ENCODE measurements at places on chromosomes 1 and 21. TPM values are rescaled to one million over a fixed set of nuclear protein-coding genes. Genes with fewer than 3 reads are reported as not detected.

GRCh38 chr1:156079762-156080161 lies 2.5 kb downstream of the MEX3A start:
- peaks cover 2% of the 10 kb centered on the region for H3K4me1 ChIP-seq
- H3K36me3 ChIP-seq, result no peaks in the 10 kb centered on the region
- no peak overlapping the region for H3K27ac ChIP-seq
- DNase-seq, result no peak
- no peak overlapping the region for H3K4me3 ChIP-seq
- H3K27me3 ChIP-seq, result no peaks in the 10 kb centered on the region

DNA sequence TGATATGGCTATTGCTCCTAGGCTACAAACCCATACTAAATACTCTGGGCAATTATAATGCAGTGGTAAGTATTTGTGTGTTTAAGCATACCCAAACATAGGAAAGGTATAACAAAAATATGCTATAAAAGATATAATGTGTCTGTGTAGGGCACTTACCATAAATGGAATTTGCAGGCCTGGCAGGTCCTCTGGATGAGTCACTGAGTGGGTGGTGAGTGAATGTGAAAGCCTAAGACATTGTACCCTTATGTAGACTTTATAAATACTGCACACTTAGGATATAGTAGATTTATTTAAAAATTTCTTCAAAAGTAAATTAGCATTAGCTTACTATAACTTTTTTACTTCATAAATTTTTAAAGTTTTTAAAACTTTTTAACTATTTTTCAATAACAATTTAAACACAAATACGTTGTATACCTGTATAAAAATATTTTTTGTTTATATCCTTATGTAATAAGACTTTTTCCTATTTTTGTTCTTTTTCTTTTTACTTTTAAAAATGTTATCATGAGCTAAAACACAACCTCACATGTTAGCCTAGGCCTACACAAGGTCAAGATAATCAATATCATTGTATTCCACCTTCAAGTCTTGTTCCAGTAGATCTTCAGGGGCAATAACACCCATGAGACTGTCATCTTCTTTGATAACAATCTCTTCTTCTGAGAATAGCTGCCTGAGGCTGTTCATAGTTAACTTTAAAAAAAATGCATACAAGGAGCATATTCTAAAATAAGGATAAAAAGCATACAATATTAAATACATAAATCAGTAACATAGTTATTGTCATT lies 306.3 kb upstream of the RGS18 start:
- H3K27me3 ChIP-seq, result no peaks in the 10 kb centered on the region
- H3K4me1 ChIP-seq, result no peaks in the 10 kb centered on the region
- DNase-seq, result no peak
- H3K27ac ChIP-seq, result no peak overlapping the region
- no peak overlapping the region for H3K4me3 ChIP-seq
- no peaks in the 10 kb centered on the region for H3K36me3 ChIP-seq

- DNase-seq, result peak; percentile 63
- H3K4me1 ChIP-seq, result peaks cover 53% of the 10 kb centered on the region
- H3K27ac ChIP-seq, result peak overlapping the region; percentile 99
Observed at GRCh38 chr1:234722904-234723720, 113.1 kb upstream of the IRF2BP2 start.

DNA sequence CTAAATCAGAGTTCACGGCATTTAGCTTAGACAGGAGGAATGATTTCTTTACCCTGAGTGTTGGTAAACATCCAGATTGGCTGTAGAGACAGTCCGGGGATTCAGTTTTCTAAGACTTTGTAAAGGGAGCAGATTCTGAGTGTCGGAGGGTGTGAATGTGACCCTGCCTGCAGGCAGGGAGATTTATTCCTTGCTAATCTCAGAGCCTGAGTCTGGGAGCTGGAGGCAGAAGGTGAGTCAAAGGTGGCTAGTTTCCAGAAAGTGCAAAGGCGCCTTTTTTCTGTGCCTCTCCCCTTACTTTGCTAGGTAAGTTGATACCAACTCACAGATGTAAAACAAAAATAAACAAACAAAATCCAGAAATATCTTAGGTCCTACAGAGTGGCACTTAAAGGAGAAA lies 11.7 kb downstream of the ATP1B1 start:
- H3K4me3 ChIP-seq, result no peak overlapping the region
- no peak for DNase-seq
- H3K4me1 ChIP-seq, result no peaks in the 10 kb centered on the region
- no peaks in the 10 kb centered on the region for H3K36me3 ChIP-seq

DNA sequence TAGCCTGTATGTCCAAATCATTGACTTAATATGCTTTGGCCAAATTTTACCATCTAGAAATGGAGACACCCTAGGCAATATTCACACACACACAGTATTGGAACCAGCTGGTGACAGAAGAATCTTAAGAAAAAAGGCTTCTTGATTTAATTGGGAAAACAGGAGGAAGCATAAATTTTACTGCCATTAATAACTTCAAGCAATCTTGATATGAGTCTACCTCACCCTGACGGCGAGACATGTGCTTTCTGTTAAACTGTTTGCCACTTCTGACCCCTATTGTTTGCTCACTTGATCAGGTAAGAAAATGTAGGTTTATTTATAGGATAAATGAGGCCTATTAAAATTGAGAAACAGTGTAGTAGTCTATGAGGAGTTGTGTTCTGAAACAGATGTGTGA lies 73.2 kb downstream of the KIFAP3 start:
- DNase-seq, result no peak
- no peak overlapping the region for H3K27ac ChIP-seq
- H3K4me1 ChIP-seq, result no peaks in the 10 kb centered on the region
- H3K36me3 ChIP-seq, result no peaks in the 10 kb centered on the region

- no peaks in the 10 kb centered on the region for H3K36me3 ChIP-seq
- H3K4me1 ChIP-seq, result no peaks in the 10 kb centered on the region
- no peaks in the 10 kb centered on the region for H3K27me3 ChIP-seq
Observed at GRCh38 chr1:115669002-115669673, 27.4 kb downstream of the VANGL1 start.

GRCh38 chr1:161439280-161440232 lies 65.7 kb upstream of the FCGR2A start:
- H3K36me3 ChIP-seq, result no peaks in the 10 kb centered on the region
- no peak overlapping the region for H3K4me3 ChIP-seq
- no peak overlapping the region for H3K27ac ChIP-seq
- no peaks in the 10 kb centered on the region for H3K27me3 ChIP-seq
- DNase-seq, result no peak

DNA sequence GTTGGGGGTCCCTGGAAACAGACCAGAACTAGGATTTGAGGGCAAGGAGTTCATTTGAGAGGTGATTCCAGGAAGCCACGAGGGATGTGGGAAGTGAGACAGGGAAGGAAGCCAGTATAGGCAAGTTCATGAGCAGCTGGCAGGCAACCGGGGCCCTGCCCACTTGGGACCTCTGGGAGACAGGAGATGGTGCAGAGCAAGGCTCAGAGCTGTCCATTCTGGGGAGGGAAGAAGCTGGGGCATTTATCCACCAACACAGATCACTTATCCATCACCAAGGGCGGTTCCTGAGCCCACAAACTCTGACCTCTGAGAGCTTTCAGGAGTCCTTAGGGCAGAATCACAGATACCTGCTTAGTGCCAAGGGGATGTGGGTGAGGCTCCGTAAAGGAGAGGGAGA lies 16.8 kb downstream of the EDN2 start:
- H3K4me1 ChIP-seq, result no peaks in the 10 kb centered on the region
- H3K36me3 ChIP-seq, result no peaks in the 10 kb centered on the region
- no peak overlapping the region for H3K27ac ChIP-seq
- no peaks in the 10 kb centered on the region for H3K27me3 ChIP-seq
- no peak overlapping the region for H3K4me3 ChIP-seq
- no peak for DNase-seq

- no peaks in the 10 kb centered on the region for H3K36me3 ChIP-seq
- H3K27me3 ChIP-seq, result no peaks in the 10 kb centered on the region
- DNase-seq, result no peak
- no peak overlapping the region for H3K27ac ChIP-seq
- peaks cover 23% of the 10 kb centered on the region for H3K4me1 ChIP-seq
Observed at GRCh38 chr1:27436204-27437159, 44.1 kb downstream of the GPR3 start.

- no peak overlapping the region for H3K4me3 ChIP-seq
- H3K27me3 ChIP-seq, result no peaks in the 10 kb centered on the region
- no peak for DNase-seq
Observed at GRCh38 chr1:30521261-30521865, 202.0 kb downstream of the MATN1 start.

DNA sequence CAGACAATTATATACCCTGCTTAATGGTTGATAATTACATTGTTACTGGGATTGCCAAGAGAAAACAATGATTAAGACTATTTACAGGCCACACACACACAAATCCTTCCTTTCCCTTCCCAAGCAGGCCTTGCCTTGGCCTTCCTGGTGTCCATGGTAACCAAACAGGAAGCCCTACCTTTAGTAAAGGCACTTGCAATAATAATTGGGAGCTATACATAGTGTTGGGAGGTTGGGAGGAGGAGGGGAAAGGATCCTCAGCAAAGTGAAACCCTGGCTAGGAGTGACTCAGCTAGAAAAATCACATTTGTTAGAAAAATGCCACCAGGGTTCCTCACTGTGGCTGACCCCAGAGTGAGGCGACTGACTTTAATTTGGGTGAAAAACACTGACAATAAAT lies 122.3 kb upstream of the ADAR start:
- no peak overlapping the region for H3K27ac ChIP-seq
- H3K36me3 ChIP-seq, result no peaks in the 10 kb centered on the region
- no peaks in the 10 kb centered on the region for H3K27me3 ChIP-seq
- H3K4me3 ChIP-seq, result no peak overlapping the region
- DNase-seq, result no peak
- H3K4me1 ChIP-seq, result peaks cover 6% of the 10 kb centered on the region

GRCh38 chr1:23958810-23959460 lies 693 bp upstream of the PNRC2 start:
- DNase-seq, result peak; percentile 82
- no peaks in the 10 kb centered on the region for H3K4me1 ChIP-seq
- peak overlapping the region; percentile 84 for H3K4me3 ChIP-seq
- H3K36me3 ChIP-seq, result no peaks in the 10 kb centered on the region

DNA sequence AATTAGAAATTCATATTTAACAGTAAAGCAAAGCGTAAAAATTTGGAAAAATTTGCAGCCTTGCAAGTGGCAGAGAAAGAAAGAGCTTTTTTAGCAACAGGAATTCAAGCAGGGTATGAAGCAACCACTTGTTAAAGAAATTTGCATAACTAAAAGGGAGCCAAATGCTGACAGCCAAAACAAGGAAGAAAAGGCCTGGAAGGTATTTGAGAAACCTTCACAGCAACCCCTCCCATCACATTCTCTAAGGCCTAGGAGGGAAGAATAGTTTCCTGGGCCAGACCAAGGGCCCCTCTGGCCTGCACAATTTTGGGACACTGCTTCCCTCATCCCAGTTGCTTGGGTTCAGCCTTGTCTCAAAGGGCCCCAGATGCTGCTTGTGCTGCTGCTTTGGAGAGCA lies 672.4 kb upstream of the TMPRSS15 start:
- no peak for DNase-seq
- no peaks in the 10 kb centered on the region for H3K27me3 ChIP-seq
- H3K36me3 ChIP-seq, result no peaks in the 10 kb centered on the region
- no peak overlapping the region for H3K27ac ChIP-seq
- no peaks in the 10 kb centered on the region for H3K4me1 ChIP-seq

DNA sequence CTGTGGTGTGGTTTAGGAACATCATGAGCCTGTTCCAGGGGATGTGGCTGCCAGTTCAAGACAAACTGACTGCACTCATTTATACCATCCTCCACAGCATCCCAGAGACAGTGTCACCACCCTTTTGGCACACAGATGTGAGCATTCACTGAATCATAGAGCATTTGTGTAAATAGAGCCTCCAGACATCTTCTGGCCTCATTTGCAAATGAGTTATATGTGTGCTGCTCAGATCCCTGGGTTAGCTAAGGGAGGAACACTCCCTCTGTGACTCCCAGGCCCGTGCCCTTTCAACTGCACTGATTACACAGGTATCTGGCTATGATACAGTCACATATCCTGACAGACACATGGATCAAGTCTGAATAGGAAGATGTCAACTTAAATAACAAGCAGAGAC lies 351.5 kb upstream of the PLD5 start:
- H3K27ac ChIP-seq, result no peak overlapping the region
- no peaks in the 10 kb centered on the region for H3K27me3 ChIP-seq
- H3K36me3 ChIP-seq, result no peaks in the 10 kb centered on the region
- H3K4me1 ChIP-seq, result no peaks in the 10 kb centered on the region

- no peaks in the 10 kb centered on the region for H3K36me3 ChIP-seq
- peaks cover 4% of the 10 kb centered on the region for H3K4me1 ChIP-seq
- no peak for DNase-seq
- H3K27ac ChIP-seq, result no peak overlapping the region
Observed at GRCh38 chr21:33302055-33302454, 22.7 kb upstream of the IFNAR1 start.

- H3K27ac ChIP-seq, result no peak overlapping the region
- peak overlapping the region; percentile 14 for H3K4me3 ChIP-seq
- no peaks in the 10 kb centered on the region for H3K36me3 ChIP-seq
Observed at GRCh38 chr1:167439301-167439988, 78.9 kb downstream of the CD247 start.

DNA sequence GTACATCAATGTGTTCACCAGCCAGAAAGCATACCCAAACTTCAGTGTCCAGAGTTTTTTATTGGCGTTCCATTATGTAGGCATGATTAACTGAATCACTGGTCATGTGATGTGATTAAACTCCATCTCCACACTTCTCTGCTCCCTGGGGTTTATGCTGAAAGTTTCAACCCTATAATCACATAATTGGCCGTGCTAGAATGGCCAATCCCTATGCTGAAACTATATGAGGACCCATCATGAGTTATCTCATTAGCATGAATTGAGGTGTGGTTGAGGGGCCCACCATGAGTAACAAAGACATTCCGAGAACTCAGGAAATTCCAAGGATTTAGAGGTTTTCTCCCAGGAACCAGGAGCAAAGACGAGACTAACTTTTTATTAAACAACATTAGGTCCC lies 31.8 kb upstream of the FBXO28 start:
- H3K27me3 ChIP-seq, result no peaks in the 10 kb centered on the region
- no peaks in the 10 kb centered on the region for H3K36me3 ChIP-seq

GRCh38 chr1:3498986-3499385 lies 44.5 kb downstream of the ARHGEF16 start:
- no peaks in the 10 kb centered on the region for H3K36me3 ChIP-seq
- H3K4me3 ChIP-seq, result no peak overlapping the region
- no peaks in the 10 kb centered on the region for H3K4me1 ChIP-seq
- H3K27me3 ChIP-seq, result no peaks in the 10 kb centered on the region

DNA sequence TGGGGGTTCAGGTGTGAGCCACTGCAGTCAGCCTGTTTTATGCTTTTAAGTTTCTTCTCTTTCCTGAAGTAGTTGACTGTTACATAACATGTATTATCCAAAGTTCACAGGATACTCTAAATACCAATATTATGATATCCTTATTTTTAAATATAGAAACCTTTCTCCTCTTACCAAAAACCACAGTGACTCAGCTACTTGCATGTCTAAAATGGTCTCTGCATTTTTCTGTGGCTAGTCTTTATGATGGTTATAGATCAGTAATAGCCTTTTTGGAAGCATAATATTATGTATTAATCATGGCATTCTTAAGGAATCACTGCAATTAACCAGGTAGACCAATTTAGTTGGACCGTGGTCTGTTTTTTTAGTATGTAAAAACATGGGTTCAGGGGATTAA lies 210.8 kb upstream of the CACYBP start:
- no peaks in the 10 kb centered on the region for H3K36me3 ChIP-seq
- DNase-seq, result no peak
- H3K4me1 ChIP-seq, result no peaks in the 10 kb centered on the region

Gene LRRC53
- not detected for polyA plus RNA-seq

Gene SLFNL1
- 0.23 TPM for polyA plus RNA-seq

Gene CFHR1
- polyA plus RNA-seq, result 1.5 TPM

Gene DNALI1
- polyA plus RNA-seq, result 22.4 TPM

Gene DCST1
- 0.06 TPM for polyA plus RNA-seq

Gene MCOLN2
- 0.21 TPM for polyA plus RNA-seq

Gene FCGR2B
- polyA plus RNA-seq, result 31.7 TPM

Gene NECTIN4
- polyA plus RNA-seq, result 0.07 TPM
